ENCODE measurements at places on chromosomes 3 and 15.

- DNase-seq = no peak
These were observed 81.3 kb downstream of the STAC start for GRCh38 chr3:36461597-36461996.

- DNase-seq = no peak
These were observed 76.1 kb upstream of the DCLK3 start for GRCh38 chr3:36840453-36840921.

DNA sequence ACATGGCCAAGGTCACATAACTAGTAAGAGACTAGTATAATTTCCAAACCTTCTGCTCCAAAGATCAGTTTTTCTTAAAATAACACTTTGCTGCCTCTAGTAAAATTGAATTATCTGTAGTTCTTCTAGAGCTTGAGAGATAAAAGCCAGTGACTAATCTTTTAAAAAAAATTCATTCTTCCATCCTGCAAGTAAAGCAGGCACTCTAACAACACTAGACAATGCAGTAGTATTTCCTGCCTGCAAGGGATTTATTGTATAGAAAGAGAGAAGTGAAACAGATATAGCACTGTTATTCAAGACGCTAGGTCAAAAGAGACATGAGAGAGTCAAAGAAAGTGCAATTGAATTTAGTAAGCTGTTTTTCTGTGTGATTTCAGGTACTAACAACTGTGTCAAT lies 159.5 kb upstream of the TBC1D5 start:
- no peak for DNase-seq

DNA sequence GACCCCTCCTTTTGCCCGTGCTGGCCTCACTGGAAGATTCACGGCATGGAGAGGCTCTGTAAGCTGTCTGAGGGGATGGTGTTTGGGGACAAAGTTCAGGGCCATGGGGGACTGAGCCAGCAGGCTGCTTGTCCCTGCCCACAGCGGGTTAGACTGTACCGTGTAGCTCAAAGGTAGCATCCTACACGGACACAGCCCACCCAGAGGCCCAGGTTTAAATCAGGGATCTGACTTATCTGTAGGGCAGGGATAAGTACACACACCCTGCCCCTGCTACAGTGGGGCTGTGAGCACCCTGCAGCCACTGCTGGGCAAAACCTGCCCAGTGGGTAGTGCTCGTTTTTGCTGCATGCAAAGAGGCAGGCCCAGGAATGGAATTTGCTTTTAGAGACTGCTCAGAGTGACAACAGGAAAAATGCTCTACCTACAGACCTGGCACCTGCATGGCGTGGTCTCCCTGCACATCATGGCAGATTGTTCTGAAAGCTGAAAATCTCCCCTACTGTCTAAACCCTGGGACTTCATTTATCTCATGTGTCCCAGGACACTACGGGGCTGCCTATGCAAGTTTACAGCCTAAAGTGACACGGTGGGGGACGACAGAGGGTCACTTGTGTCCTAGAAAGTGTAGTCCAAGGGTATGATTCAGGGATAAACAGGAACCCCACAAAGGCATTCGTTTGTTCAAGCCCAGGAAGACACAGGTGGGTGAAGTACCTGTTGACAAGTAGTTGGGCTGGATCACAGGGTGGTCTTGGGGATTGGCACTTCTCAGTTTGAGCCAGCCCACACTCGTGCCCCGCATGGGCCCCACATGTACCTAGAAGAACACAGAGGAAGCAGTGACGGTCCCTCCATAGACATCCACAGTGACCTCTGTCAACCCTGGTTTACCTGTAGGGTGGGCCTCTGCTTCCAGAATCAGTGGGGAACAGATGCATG lies 27.7 kb downstream of the CHDH start:
- no peak for DNase-seq

- DNase-seq = no peak
These were observed 10.4 kb downstream of the SLC12A8 start for GRCh38 chr3:125202197-125202596.

DNA sequence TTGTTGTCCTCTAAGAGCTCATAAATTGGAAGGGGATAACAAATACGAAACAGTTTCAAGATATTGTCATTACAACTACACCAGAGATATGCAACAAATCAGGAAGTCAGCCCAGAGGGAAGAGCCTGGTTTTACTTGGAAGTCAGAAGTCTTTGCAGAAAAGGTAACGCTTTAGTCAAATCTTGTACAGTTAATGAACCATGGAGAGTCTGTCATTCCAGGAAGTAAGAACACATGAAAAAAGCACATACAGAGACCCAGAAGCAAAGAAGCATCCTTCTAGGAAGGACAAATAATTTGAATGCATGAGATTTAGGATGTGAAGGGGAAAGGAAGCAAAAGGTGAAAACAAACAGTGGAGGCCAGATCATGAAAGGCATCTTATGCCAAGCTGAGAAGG lies 19.6 kb downstream of the DYNC1LI1 start:
- no peak for DNase-seq

- DNase-seq = no peak
These were observed 11.1 kb upstream of the ZNF620 start for GRCh38 chr3:40494698-40495097.

DNA sequence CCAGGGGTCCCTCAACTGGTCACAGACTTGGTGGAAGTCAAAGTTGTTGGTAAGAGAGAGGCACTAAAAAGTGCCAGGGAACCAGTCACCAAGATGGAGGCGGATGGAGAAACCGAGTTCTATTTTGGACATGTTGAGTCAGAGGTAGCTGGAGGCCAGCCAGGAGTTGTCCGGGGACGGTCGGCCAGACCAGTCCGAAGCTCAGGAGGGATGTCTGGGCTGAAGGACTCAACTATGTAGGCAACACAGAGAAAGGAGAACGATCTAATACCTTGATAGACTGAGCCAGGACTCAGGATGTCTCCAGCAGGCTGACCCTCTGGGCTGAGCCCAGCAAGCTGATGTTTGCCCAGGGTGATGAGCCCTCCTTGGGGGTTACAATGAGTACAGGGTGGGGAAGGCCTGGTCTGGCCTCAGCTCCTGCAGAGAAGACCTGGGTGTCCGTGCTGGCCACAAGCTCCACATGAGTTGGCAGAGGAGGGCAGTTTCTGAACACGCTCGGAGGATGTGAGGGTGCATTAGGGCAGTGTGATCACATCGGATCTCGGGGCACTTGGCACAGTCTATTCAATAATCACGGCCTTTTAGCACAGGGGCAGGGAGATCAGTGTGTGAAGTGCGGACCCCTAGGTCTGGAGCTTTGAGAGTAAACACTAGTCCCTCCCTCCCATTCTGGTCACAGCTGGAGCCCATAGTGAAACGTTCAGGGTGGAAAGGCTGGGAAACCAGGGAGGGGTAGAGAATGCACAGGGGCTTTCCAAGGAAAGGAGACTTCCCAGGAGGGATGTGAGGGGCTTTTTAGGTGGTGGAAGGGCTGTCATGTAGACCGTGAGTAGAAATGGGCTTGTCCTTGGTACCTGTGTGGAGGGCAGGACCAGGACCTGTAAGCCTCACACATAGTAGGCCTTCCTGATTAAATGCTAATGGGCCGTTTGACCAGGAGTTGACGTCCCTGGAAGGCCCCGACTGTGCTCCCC lies 111.9 kb downstream of the ETFA start:
- DNase-seq = no peak

DNA sequence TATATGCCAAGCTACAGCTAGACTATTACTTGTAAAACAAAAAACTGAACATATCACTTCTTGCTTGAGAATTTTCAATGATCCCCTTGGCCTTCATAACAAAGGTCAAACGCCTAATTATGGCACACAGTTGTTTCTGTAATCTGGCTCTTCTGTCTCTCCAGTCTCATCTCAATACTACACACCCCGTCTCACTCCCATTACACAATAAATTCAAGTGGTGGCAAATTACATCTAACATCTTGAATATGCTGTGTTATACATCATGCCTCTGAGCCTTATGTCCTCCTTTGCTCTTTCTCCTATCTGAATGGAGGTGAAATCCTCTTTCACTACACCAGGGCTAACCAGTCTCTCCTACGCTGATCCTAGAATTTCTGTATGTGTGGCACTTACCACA lies 140.4 kb downstream of the TBL1XR1 start:
- DNase-seq = peak; percentile 32

- peak; percentile 68 for DNase-seq
These were observed 109.9 kb downstream of the RPLP1 start for GRCh38 chr15:69562564-69562963.

GRCh38 chr15:22954326-22954725 lies 25.8 kb downstream of the CYFIP1 start:
- no peak for DNase-seq

- no peak for DNase-seq
These were observed 22.0 kb upstream of the NANOGP8 start for GRCh38 chr15:35107122-35107521.
